ENCODE measurements at places on chromosomes 3 and 15. TPM values are rescaled to one million over a fixed set of nuclear protein-coding genes. Genes with fewer than 3 reads are reported as not detected.
A peak's percentile ranks its signal among the peaks of the same experiment; 100 is the strongest.

GRCh38 chr3:184765730-184766074, 46.3 kb upstream of the VPS8 start:
- peaks cover 12% of the 10 kb centered on the region for H3K4me1 ChIP-seq
- no peak overlapping the region for H3K27ac ChIP-seq
- no peaks in the 10 kb centered on the region for H3K27me3 ChIP-seq
- no peak overlapping the region for H3K4me3 ChIP-seq
- no peak for DNase-seq

DNA sequence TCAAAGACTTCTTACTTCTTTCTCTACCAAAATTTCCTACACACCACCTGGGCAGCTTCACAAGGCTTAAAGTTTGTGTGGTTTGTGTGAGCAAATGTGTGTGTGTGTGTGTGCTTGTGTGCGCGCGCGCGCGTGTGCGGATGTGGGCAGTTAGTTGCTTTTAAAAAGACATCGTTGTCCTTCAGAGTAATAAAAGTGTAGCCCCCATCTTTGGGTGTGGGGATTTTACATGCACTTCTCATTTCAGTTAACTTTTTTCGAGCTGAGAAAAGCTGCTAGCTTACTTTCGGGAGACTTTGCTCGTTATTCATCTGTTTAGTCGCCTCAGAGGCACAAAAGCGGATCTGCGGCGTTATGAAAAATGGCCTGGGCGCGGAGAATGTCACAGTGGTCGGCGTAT, 36.0 kb downstream of the ZIC4 start:
- H3K27ac ChIP-seq, result no peak overlapping the region
- H3K4me3 ChIP-seq, result no peak overlapping the region
- DNase-seq, result peak; percentile 8
- no peaks in the 10 kb centered on the region for H3K36me3 ChIP-seq
- H3K4me1 ChIP-seq, result no peaks in the 10 kb centered on the region
- H3K27me3 ChIP-seq, result no peaks in the 10 kb centered on the region

DNA sequence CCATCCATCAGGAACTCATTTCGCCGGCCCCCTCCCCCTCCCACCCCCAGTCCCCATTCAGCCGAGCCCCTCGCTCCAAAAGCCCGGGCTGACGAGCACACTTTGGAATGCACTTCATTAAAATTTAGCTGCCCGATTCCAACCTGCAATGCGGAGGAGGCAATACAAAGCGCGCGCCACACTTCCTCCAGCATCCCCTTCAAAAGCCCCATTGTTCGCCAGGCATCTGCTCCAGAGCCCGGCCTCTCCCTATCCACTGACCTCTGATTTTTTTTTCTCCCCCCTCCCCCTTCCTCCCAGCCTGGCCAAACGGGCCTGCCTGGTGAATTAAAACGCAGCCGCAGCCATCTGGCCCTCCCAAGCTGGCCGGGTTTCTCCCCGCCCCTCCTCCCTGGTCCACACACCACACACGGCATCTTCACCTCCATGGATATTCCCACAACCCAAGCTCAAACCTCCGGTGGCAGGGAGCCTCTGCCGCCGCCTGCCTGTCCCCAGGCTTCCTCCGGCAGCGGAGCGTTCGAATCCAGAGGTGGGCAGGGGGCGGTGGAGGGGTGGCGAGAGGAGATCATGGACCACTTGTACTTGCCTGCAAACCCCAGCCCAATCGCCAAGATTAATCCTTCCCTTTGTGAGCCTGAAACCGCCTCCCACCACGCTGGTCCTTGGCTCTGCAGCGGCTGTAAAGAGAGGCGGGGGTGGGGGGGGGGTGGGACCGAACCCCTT, 441.3 kb downstream of the MAGI1 start:
- H3K27me3 ChIP-seq, result peaks cover 3% of the 10 kb centered on the region
- peak overlapping the region; percentile 50 for H3K4me3 ChIP-seq
- no peak overlapping the region for H3K27ac ChIP-seq
- H3K4me1 ChIP-seq, result peaks cover 18% of the 10 kb centered on the region
- H3K36me3 ChIP-seq, result no peaks in the 10 kb centered on the region

DNA sequence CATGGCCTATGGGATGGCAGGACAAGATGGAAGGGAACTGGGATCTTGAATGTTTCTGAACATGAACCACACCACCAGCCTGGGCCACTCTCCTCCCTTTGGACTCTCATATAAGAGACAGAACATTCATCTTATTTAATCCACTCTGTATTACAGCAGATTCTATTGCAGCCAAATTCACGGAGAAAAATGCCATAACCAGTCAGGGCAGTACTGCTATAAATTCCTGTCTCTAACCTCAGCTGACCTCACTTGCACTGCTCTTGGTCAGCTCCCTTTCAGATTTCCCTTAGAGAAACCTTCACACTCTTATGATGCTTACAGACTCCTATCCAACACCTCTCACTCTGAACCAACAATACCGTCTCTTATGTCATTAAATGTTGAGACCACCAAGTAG, 101.4 kb downstream of the RYK start:
- no peaks in the 10 kb centered on the region for H3K27me3 ChIP-seq
- H3K4me1 ChIP-seq, result peaks cover 7% of the 10 kb centered on the region
- H3K27ac ChIP-seq, result no peak overlapping the region
- peaks cover 11% of the 10 kb centered on the region for H3K36me3 ChIP-seq

- H3K4me3 ChIP-seq, result no peak overlapping the region
- no peak overlapping the region for H3K27ac ChIP-seq
- no peaks in the 10 kb centered on the region for H3K4me1 ChIP-seq
- no peaks in the 10 kb centered on the region for H3K27me3 ChIP-seq
- DNase-seq, result peak; percentile 57
Observed at GRCh38 chr3:140423146-140423545, 254.7 kb upstream of the TRIM42 start.

DNA sequence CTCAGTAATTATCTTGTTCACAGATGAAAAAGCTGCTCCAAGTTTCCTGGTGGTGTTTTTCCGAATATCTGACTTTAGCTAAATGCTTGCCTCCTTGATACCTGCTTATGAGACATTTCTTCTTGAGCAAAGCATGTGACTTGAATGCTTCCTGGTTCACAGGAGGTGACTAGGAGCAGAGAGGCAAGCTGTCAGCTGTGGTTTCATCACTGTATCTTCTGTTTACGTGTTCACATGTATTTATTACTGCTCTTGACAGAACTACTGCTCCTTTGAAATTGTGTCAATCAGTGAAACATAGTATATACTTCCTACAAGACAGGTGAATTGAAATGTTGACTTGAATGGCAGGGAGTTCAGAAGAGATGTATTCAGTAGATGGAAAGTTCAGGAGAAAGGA, 8.9 kb upstream of the SPPL2A start:
- no peak for DNase-seq
- no peaks in the 10 kb centered on the region for H3K4me1 ChIP-seq
- no peak overlapping the region for H3K27ac ChIP-seq
- no peaks in the 10 kb centered on the region for H3K36me3 ChIP-seq
- no peak overlapping the region for H3K4me3 ChIP-seq

DNA sequence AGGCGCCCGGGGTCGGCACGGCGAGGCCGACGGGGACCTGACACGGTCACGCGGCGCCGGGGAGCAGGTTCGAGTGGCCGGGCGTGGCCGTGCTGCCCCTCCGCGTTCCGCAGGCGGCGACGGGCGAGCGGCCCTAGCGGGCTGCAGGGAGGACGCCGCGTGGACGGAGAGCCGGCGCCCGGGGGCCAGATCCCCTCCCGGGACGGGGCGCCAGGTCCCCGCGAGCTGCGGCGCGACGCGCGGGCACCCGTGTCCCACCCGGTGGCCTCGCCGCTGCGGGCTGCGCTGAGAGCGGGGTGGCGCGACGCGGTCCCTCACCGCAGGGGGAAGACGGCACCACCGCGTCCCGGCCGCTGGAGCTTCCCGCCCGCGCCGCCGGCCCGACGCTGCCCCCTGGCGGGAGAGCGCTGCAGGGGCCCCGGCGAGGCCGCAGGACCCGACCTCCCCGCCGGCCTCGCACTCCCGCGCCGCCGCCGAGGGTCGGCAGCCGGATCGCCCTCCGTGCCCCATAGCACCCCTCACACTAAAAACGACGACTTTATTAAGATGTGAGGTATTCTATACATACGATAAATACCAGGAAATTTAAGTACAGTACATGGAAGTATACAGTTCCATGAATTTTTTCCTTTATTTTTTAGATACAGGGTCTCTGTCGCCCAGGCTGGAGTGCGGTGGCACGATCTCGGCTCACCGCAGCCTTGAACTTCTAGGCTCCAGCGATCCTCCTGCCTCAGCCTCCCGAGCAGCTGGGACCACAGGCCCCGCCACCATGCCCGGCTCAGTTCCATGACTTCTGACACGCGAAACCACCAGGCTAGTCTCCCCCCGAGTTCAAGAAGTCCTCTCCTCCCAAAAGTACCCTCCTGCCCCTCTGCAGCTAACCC, 1.3 kb upstream of the PIGZ start:
- no peak for DNase-seq
- no peaks in the 10 kb centered on the region for H3K27me3 ChIP-seq
- H3K4me3 ChIP-seq, result peak overlapping the region; percentile 90
- no peaks in the 10 kb centered on the region for H3K36me3 ChIP-seq

DNA sequence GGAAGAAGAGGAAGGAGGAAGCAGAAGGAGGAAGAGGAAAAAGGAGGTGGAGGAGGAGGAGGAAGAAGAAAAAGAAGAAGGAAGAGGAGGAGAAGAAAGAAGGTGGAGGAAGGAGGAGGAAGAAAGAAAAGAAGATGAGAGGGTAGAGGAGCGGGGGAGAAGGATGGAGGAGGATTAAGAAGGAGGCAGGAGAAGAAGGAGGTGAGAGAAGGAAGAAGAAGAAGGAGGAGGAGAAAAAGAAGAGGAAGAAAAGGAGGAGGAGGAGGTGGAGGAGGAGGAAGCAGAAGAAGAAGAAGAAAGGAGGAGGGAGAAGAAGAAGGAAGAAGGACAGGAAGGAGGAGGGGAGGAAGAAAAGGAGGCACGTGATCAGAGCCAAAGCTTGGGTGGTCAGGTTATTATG, 37.3 kb upstream of the PRTG start:
- no peaks in the 10 kb centered on the region for H3K27me3 ChIP-seq
- H3K27ac ChIP-seq, result no peak overlapping the region
- no peak for DNase-seq
- H3K4me1 ChIP-seq, result no peaks in the 10 kb centered on the region
- H3K4me3 ChIP-seq, result no peak overlapping the region

GRCh38 chr15:47727137-47727536, 9.8 kb downstream of the SEMA6D start:
- DNase-seq, result no peak
- H3K4me3 ChIP-seq, result no peak overlapping the region
- H3K4me1 ChIP-seq, result peaks cover 24% of the 10 kb centered on the region
- no peaks in the 10 kb centered on the region for H3K27me3 ChIP-seq
- no peak overlapping the region for H3K27ac ChIP-seq
- no peaks in the 10 kb centered on the region for H3K36me3 ChIP-seq

DNA sequence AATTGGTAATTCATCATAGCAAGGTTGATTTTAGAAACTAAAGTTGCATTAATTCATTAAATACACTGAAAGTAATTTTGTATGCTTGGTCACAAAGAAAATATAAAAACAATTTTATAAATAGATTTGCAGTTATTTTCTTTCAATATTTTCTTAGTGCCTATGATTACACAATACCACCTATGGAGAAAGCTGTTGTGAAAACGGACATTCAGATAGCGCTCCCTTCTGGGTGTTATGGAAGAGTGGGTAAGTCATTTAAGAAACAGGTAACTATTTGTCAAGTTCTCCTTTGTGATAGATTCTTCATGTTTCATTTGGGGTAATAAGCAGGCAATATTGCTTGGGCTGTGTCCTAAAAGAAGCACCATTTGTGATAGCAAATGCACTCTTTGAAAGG, 3.0 kb downstream of the DUT start:
- H3K4me1 ChIP-seq, result peaks cover 16% of the 10 kb centered on the region
- H3K4me3 ChIP-seq, result no peak overlapping the region
- no peak overlapping the region for H3K27ac ChIP-seq

GRCh38 chr15:94682171-94682570, 450.8 kb downstream of the MCTP2 start:
- no peaks in the 10 kb centered on the region for H3K36me3 ChIP-seq
- H3K4me3 ChIP-seq, result no peak overlapping the region
- DNase-seq, result peak; percentile 17
- no peak overlapping the region for H3K27ac ChIP-seq
- no peaks in the 10 kb centered on the region for H3K4me1 ChIP-seq

- no peak for DNase-seq
- peak overlapping the region; percentile 37 for H3K27ac ChIP-seq
- H3K4me1 ChIP-seq, result peaks cover 31% of the 10 kb centered on the region
- H3K36me3 ChIP-seq, result no peaks in the 10 kb centered on the region
- H3K4me3 ChIP-seq, result no peak overlapping the region
- no peaks in the 10 kb centered on the region for H3K27me3 ChIP-seq
Observed at GRCh38 chr15:63013052-63013808, 29.3 kb upstream of the TPM1 start.

- no peak overlapping the region for H3K4me3 ChIP-seq
- no peak overlapping the region for H3K27ac ChIP-seq
- no peaks in the 10 kb centered on the region for H3K36me3 ChIP-seq
- DNase-seq, result no peak
Observed at GRCh38 chr3:178669758-178670157, 133.5 kb downstream of the KCNMB2 start.

GRCh38 chr3:126112531-126113237, 28.8 kb upstream of the SLC41A3 start:
- H3K27ac ChIP-seq, result no peak overlapping the region
- H3K27me3 ChIP-seq, result no peaks in the 10 kb centered on the region
- no peak for DNase-seq
- peaks cover 38% of the 10 kb centered on the region for H3K36me3 ChIP-seq

GRCh38 chr3:37148208-37148607, 26.2 kb downstream of the LRRFIP2 start:
- peaks cover 22% of the 10 kb centered on the region for H3K36me3 ChIP-seq
- no peak overlapping the region for H3K27ac ChIP-seq
- H3K4me3 ChIP-seq, result no peak overlapping the region

- H3K27ac ChIP-seq, result no peak overlapping the region
- no peak overlapping the region for H3K4me3 ChIP-seq
- H3K36me3 ChIP-seq, result no peaks in the 10 kb centered on the region
Observed at GRCh38 chr3:152183473-152183872, 85.3 kb upstream of the MBNL1 start.

DNA sequence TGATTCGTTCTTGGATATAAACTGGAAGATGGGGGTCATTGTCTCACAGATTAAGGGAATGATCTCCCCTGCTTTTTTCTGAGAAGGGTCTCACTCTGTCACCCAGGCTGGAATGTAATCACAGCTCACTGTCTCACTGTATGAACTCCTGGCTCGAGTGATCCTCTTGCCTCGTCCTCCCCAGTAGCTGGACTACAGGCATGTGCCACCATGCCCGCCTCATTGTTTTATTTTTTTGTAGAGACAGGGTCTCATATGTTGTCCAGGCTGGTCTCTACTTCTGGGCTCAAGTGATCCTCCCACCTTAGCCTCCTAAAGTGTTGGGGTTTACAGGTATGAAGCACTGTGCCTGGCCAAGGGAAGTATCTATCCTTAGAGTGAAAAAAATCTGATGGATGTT, 5.4 kb downstream of the OXSR1 start:
- no peaks in the 10 kb centered on the region for H3K36me3 ChIP-seq
- H3K27me3 ChIP-seq, result no peaks in the 10 kb centered on the region
- H3K4me3 ChIP-seq, result no peak overlapping the region
- peaks cover 74% of the 10 kb centered on the region for H3K4me1 ChIP-seq

PRR20G gene
- total RNA-seq, result not detected

FGF7 gene
- 106 TPM for total RNA-seq

GRAMD2A gene
- 2.5 TPM for total RNA-seq

DLL4 gene
- total RNA-seq, result 8.2 TPM

FOXB1 gene
- total RNA-seq, result not detected

TMED3 gene
- 22.7 TPM for total RNA-seq

LIPC gene
- total RNA-seq, result 0.63 TPM

ATP13A4 gene
- 0.39 TPM for total RNA-seq

TP63 gene
- total RNA-seq, result 0.26 TPM

LRRC49 gene
- 10.4 TPM for total RNA-seq

SLC22A14 gene
- not detected for total RNA-seq

ITIH1 gene
- not detected for total RNA-seq

Data from esophagus muscularis mucosa (tissue), 4 donors.